Fibroblast of pulmonary artery (primary cell): ENCODE measurements at places on chromosomes 6 and 20.

- peak; percentile 73 for DNase-seq
These were observed 669.3 kb upstream of the GJE1 start for GRCh38 chr6:141463237-141463977.

- no peak for DNase-seq
These were observed 6.0 kb downstream of the ASF1A start for GRCh38 chr6:118899948-118900347.

- DNase-seq: peak; percentile 75
These were observed 19.7 kb downstream of the HLA-DOB start for GRCh38 chr6:32796848-32797776.

DNA sequence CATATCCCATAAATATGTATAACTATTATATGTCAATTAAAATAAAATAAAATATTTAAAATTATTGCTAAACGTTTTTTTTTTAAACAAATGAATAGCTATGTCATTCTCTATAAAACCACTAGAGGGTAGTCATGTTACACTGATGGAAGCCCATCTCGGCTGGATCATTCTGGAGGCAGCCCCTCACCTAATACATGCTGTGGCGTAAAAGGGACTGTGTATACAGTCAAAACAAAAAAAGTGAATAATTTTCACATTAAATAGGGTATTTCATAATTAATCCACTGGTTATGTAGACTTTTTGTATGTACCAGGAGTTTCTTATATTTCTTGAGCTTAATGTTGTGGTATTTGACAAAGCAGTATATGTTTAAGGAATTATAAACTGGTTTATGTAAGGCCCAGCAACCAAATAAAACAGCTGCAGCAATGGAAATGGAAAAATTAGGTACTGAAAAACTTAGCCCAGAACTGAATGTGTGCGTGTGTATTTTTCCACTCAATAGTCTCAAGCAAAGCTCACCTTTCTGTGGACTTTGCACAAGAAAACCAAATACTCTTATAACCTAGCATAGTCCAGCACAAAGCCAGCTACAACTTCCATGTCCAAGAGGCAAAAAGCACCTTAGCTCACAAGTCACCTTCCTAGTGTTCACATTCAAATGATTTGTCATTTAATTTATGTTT is 81.7 kb downstream of the COL9A1 start:
- peak; percentile 42 for DNase-seq

- no peak for DNase-seq
These were observed 28.3 kb downstream of the ZNF831 start for GRCh38 chr20:59191756-59192532.

DNA sequence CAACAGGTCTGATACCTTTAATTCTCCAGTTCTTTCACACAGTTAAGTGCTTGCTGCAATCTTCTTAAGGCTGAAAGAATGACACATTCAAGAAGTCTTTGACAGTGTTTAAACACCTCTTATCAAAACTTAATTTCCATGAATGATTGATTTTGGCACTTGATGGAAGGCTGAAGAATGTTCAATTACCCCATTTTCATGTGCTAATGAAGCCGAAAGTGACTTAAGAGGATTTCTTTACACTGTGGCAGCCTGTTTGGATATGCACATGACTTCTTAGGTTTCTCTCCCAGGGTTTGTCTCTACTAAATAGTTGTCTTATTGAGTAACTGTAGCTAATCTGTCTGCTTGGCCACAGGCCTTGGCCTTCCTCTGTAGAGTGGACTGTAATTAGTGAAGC is 81.1 kb upstream of the PRDM1 start:
- no peak for DNase-seq

- DNase-seq: no peak
These were observed 58.7 kb upstream of the SULF2 start for GRCh38 chr20:47843886-47844567.

DNA sequence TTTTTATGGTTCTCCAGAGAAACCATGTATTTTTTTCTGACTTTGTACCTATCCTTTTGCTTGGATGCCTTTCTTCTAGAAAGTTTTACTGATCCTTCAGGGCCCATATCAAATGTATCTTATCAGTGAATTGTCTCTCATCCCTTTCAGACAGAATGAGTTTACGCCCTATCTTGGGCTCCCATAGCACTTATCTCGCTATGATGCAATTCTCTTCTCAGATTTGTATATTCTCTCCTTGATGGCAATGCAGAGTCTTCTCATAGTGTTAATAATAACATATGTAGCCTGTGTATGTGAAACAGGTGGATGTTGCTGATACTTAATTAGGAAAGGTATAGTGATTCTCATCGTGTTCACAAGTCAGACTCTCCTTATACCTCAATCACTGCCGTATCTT is 336.2 kb downstream of the UTRN start:
- no peak for DNase-seq

DNA sequence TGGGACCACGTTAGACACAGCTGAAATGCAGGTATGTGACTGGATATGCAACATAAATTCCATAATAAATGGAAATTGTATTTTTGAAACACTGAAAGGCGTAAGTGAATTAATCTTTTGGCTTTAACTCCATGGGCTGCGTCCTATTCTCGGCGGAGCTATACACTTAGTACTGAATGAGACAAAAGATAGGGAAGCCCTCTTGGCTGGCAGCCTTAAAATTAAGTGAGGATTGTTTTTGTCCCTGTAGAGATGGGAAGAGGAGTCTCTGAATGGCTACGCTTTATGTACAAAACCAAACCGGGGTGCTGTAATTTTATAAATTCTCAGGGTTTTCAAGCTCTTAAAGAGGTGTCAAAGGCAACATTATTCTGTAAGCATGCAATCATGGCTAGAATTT is 429.8 kb downstream of the QKI start:
- no peak for DNase-seq

DNA sequence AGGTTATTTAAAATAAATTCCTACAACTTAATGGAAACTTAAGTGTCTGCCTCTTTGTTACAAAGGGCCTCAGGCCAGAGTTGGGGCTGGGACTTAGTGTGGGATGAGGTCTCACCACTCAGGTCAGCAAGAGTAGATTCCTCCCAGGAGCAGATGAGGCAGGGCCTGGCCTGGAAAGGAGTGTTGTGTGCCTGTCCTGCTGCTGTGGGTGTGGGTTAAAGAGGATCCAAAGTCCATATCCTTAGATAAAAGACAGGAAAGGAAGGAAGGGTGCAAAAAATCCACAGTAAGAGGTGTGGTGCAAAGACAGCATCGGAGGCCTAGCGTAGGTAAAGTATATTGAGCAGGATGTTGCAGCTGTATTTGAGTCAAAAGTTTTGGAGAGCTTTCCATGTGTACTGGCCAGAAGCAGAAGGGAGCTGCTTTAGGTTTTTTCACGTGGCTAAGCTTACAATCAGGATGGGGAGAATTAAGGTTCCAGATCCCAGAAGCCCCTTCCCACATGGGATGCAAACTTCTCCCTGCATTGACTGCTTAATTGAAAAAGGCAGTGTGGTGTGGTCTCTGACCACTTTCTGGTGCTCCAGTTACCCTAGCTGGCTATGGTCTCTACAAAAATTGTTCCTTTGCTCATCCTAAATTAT is 12.8 kb upstream of the PLCG1 start:
- DNase-seq: no peak

GRCh38 chr6:20411953-20412681 is 10.4 kb downstream of the E2F3 start:
- DNase-seq: no peak

GRCh38 chr6:106685833-106686232 is 56.5 kb downstream of the QRSL1 start:
- DNase-seq: no peak

DNA sequence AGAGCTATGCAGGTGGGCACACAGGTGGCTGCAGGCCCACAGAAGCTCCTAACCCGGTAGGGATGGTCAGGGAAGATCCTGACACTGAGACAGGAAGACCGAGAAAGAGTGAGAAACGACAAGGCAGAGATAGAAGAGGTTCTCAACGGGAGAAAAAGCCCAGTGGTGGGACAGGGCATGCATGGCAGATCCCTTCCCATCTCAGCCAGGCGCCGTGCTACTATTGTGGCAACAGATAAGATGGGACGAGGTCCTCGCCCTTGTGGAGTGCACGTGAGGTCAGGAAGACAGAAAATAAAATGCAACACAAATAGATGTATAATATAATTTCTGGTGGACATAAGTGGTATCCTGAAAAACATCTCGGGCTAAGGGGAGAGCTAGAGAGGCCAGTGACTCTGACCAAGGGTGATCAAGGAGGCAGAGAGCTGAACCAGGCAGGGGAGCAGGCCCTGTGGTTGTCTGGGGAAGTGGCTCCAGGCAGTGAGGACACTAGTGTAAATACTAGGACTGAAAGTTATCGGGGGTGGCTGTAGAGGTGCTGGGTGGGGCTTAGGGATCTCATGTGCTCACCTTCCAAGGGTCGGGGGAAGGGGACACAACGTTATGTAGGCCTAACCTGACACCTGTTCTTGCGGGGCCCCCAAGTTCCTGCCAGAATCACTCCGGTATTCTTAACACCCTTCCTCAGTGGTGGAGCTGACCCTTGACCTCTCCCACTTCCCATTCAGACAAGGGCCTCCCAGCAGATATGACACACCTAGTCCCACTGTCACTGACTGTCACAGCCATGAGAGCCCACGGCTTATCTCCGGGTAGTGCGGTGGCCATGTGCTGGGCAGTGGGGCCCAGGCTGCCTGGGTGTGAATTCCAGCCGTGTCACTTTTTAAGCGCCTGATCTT is 1.0 kb downstream of the SRXN1 start:
- DNase-seq: no peak

GRCh38 chr6:11179419-11180202 is 52.9 kb downstream of the NEDD9 start:
- DNase-seq: no peak

- peak; percentile 27 for DNase-seq
These were observed 21.3 kb downstream of the PRKN start for GRCh38 chr6:162706232-162706631.

- DNase-seq: peak; percentile 92
These were observed 120.4 kb downstream of the MYLK4 start for GRCh38 chr6:2630359-2630758.

DNA sequence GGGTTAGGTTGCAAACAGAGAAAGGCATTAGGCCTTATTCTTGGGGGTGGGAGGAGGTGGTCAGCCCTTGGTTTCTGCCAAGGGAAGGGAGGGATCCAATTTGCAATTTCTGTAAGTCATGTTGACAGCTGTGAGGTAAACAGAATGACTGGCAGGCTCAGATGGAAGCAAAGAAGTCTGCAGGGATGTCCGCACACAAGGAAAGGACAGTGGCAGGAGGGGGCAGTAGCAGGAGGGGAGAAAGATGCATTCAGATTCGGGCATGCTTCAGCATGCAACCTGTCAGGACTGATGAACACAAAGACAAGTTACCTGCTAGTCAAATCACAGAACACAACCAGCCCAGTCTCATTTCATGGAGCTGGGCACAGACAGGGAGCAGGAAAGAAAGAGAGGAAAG is 217.9 kb upstream of the FOXA2 start:
- no peak for DNase-seq

DNA sequence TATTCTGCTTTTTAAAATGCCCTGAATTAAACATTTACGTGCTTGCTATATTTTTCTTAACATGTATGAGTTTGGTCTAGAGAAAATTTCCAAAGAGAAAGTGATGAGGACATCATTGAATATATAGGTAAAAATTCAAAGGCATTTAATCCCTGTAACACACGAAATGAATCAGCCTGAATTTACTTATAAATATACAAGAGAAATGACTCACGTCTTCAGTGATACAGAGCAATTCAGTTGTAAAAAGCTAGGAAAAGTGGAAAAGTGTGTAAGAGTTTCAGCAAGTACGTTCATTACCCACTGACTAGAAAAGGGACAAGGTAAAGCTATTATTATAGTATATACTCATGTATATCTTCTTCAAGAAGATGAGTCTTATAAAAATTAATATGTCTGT is 124.8 kb downstream of the HIVEP1 start:
- DNase-seq: peak; percentile 40

GRCh38 chr20:9409981-9410380 is 104.4 kb upstream of the LAMP5 start:
- peak; percentile 48 for DNase-seq

DNA sequence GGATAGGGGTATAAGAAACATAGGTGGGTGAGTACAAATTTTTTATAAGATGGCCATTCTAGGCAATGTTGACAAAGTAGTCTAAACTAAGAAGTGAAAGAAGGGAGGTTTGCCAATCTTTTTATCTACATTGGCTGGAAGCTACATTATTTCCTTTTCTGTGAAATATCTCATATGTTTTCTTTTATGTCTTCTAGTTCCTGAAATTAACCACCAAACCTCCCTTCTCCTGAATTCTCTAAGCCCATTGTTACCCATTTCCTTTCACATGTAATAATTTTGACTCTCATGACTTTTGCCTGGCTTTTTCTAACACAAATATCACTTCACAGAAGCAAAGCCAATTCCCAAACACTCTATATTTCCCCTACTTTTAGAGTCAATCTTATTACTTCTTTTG is 496.2 kb upstream of the JAG1 start:
- DNase-seq: peak; percentile 90

DNA sequence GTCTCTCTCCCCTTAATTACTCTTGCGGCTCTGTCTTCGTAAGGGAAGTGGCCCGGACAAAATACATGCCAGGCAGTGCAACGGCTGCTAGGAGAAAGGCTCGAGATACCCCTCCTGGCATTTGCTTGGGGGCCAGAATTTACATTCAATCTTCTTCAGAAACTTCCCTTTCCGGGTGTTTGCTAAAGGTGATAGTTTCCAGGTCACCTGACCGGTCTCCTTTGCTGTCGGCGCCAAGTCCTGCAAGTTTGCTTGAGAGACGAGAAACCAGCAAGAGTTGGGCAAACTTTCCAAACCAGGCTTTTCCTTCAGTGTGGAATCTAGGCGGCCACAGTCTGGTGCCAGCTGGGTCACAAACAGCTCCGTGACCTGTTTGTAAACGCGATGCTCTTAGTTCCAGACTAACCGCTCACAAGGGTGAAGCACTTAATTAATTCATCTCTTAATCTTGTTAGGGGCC is 563 bp upstream of the SRSF3 start:
- DNase-seq: no peak

DNA sequence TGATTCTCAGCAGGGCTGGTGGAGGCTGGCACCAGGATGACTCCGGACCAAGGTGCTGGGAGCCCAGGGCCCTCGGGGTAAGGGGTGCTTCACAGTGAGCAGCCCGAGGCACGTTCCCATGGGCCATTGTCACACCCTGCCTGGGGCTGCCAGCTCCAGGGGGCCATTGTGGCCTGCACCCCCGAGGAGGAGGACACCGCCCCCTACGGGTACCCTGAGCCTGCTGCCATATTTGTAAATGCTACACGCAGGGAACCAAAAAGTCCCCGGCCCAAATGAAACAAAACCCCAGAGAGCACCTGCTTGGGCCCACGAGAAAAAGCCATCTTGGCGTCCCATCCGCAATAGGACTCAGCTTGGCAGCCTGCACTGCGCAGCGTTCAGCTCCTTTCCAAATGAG is 64.7 kb upstream of the GATA5 start:
- no peak for DNase-seq

- peak; percentile 66 for DNase-seq
These were observed 55.1 kb downstream of the CDS2 start for GRCh38 chr20:5181958-5182357.

GRCh38 chr6:36851626-36852025 is 12.4 kb upstream of the CPNE5 start:
- DNase-seq: peak; percentile 77

DNA sequence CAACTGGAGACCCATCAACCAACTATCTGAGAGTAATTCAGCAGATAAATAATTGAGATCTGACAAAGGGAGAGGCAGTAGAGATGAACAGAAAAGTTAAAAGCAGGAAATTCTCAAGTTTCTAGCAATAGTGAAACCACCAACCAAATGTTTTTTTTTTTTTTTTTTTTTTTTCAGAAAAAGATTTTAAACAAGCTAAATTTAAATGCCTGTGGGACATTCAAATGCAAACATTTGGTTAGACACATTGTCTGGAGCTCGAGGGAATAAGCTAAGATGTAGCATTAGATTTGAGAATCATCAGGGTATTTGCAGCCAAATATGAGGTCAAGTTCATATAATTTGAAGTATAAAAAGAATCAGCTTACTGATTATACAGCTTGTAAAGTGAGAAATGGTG is 16.4 kb downstream of the RANBP9 start:
- no peak for DNase-seq
